ENCODE measurements at places on chromosomes 7 and 10.
A peak's percentile ranks its signal among the peaks of the same experiment; 100 is the strongest.

- DNase-seq, result no peak
These were observed 87.9 kb downstream of the DPY19L1 start for GRCh38 chr7:34949361-34949760.

DNA sequence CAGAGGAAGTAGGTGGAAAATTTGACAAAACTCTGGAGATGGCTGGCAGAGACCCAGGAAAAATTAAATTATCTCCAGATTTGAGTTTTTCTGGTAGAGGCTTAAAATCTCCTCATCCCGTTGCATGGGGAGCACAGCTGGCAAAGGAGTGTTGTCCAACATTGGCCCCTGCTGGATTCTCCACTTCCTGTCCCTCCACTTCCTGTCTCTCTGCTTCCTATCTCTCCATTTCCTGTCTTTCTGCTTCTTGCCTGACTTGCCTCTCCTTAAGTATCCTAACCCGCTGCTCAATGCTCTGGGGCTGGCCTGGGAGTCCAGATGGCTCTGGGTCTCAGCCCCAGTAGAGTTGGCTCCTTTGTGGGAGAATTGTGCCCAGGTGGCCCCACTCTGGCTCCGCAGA lies 65.8 kb upstream of the EMX2 start:
- no peak for DNase-seq

DNA sequence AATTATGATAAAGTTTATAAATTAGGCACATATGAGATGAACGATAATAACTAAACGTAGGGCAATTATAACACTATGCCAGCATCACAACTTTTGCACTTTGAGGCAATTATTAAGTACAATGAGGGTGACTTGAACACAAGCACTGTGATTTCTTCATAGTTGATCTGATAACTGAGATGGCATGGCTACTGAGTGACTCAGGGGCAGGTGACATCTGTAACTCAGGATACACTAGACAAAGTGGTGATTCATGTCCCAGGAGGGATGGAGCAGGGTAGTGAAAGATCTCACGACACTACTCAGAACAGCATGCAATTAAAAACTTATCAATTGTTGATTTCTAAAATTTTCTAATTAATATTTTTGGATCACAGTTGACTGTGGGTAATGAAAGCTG lies 98.3 kb upstream of the ARHGAP21 start:
- no peak for DNase-seq

DNA sequence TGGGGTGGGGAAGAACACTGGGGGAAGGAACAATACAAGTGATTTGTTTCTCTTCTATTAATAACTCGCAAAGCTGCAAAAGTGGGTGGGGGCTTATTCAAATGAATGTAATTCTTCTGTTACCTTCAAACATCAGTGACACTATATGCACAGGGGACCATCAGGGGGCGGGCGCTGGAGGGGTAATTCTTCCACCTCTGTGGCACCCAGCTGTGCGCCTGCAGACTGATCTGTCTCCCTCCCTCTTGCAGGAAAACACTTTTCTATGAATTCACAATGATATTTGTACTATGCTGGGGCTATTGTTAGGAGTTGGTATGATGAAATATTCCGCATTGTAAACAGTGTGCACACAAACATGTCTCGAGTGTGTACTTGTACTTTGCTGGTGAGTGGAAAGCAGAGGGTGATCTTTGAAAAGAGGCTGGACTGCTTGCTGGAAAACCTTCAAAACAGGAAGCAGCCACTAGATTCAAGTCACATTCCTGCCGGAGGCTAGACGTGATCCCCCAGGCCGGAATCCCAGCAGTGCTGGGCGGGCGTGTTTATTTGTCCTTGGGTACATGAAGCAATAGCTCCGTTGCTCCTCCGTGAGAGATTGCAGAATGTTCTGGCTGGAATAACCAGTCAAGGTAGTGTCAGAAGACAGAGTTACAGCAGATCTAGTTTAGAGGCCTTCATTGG lies 15.8 kb upstream of the BNIP3 start:
- DNase-seq, result no peak

GRCh38 chr7:136874393-136875032 lies 6.1 kb downstream of the CHRM2 start:
- DNase-seq, result no peak

DNA sequence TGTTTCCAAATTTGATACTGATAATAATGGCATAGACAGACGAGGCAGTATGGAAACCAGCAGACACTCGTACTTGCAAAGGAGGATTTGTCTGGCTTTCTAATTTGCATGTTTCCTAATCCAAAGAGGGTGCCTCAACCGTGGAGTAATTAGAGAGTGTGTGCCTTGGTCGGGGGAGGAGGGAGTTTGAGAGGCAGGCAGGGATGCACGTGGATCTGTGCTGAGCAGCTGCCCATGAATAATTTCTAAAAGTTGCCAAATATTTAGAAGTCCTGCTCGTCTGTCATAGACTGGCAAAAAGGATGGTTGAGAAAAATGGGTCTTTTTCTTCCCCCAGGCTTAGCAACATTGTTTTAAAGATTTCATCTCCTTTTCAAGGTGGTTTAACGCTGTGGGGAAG lies 69.4 kb downstream of the PTPRE start:
- no peak for DNase-seq

GRCh38 chr7:100077205-100077604 lies 4.3 kb downstream of the ZNF3 start:
- DNase-seq, result no peak

- DNase-seq, result no peak
These were observed 495.8 kb downstream of the MDFIC start for GRCh38 chr7:115417662-115418061.

GRCh38 chr10:33820531-33820930 lies 486.1 kb upstream of the NRP1 start:
- no peak for DNase-seq

GRCh38 chr7:89593125-89593524 lies 561.1 kb upstream of the STEAP1 start:
- no peak for DNase-seq

DNA sequence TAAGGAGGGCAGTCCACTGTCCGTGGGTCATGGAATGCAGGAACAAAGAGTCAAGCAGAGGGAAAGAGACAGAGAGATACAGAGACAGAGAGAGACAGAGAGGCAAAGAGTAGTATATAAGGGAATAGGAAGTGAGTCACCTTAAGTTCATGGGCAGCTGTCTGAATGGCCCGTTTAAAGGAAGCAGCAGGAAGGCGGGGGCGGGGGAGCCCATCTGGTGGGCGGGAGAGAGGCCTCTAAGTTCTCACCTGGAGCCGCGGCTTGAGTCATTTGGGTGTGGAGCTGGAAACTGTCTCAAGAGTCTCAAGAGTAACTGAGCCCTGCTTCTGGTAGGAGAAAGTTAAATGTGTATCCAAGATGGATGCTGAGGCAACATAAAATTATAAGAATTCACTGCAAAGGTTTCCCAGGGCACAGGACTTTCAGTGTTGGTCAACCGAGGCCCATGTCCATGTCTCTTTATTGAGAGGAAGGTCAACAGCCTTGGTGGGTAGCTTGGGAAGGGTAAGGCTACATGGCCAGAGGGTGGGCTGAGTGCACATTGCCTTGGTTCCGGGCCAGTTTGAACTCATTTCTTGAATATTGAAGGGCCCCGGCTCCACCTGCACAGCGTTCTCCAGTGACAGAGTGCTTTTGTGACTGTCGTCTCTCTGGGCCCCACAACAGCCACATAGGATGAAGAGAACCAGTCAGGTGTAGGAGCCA lies 85.5 kb upstream of the CACUL1 start:
- no peak for DNase-seq

DNA sequence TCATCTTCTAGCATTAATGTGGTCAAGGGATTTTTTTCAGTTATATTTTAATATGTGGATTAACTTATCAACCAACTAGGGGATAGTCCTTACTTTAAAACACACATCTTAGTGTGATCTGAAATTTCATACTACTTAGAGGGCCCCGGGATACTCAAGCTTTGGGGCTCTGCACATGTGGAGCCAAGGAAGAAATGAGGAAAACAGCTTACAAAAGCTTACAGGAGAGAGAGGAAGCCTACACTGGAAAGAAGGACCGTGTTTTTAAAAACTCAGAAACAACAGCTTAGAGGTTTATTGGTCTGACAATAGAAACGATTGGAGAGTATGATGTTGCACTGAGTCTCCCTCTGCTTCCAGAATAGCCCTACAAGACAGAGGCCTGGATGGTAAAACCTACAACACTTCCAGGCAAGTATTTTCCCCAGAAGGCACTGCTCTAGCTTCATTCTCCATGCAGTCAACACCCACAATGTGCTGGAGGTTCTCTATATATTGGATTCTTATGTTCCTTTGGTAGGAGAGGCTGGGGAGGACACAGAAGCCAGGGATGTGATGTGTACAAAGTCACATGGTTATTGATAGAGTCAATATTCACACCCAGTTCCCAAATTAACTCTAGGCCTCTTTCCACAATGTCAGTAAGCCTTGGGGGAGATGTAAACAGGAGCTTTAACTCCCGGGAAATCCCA lies 47.3 kb downstream of the JCAD start:
- no peak for DNase-seq

DNA sequence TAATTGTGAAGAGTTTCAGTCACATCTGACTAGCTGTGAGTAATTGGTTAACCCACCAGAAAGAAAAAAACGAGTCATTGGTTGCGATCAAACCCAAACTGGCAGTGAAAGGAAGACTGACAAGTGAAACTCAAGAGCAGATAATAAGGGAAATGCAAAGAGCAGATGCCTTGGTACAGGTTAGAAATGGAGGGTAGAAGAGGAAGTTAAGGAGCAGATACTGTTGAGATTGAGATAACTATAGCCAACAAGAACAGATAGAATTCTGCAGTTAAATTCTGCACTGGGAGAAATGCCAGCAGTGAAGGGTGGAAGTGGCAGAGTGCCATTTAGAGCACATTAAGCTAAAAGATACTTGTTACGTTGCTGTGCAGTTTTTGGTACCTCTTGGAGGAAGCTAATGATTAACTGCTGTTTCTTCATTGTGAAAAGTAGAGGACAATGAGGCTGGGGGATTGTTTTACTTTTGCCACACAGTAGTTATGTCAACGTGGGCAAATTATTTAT lies 65.8 kb downstream of the CDK13 start:
- DNase-seq, result no peak

GRCh38 chr10:84398696-84399095 lies 70.3 kb downstream of the CCSER2 start:
- no peak for DNase-seq

DNA sequence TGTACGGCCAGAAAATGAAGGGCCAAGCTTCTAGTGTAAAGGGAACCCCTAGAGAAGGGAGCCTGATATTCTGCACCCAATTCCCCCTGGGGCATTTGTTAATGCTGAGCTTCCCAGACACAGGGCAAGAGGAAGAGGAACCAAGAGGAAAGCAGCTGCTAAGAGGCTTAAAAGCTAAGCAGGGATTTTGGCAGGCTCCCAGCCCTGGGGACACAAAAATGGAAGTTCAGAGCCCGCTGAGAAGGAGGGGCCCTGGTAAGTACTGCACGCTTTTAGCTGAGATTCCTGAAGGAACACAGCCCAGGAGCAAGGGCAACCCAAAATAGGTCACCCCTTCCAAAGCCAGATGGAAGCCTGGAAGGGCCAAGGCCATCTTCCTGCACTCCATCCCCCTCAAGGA lies 387.3 kb upstream of the MGMT start:
- DNase-seq, result no peak

DNA sequence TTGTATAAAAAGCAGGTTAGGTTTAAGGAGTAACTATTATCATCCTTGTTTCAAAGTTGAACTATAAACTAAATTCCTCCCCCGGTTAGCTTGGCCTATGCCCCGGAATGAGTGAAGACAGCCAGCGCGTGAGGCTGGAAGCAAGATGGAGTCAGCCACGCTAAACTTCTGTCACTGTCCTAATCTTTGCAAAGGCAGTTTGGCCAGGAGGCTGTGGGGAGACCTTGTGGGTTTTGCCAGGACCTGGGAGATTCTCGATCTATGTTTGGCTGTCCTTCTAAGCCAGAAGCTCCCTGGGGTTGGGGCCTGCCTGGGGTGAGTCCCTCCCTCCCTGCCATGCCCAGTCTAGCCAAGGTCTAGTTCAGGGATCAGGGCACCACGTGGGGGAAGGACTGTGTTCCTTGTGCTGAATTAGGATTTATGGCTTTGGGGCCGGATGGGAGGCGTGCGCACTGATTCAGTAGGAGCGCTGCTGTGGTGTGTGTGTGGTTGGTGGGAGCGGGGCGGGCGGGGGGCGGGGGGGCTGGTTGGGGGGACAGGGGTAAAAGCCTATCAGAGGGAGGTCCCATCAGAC lies 871 bp upstream of the GTF2IRD1 start:
- DNase-seq, result peak; percentile 73

GRCh38 chr7:4851459-4852422 lies 10.1 kb downstream of the PAPOLB start:
- DNase-seq, result no peak

GRCh38 chr10:38007991-38008390 lies 2.5 kb upstream of the ZNF33A start:
- no peak for DNase-seq

GRCh38 chr7:8151161-8151725 lies 110.7 kb downstream of the ICA1 start:
- no peak for DNase-seq

DNA sequence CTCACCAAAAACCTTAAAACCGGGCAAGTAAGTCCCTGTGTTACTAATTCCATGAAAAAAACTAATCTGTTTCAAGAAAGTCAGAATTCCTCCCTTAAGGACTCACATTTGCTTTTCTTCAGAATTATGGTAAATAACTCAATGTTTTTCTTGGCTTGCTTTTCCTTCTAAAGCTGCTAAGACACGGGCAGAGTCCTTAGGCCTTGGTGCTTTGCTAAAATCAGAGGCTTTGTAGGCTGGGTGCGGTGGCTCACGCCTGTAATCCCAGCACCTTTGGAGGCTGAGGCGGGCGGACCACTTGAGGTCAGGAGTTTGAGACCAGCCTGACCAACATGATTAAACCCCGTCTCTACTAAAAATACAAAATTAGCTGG lies 32.0 kb downstream of the GNA12 start:
- no peak for DNase-seq

- DNase-seq, result no peak
These were observed 44.5 kb upstream of the STMP1 start for GRCh38 chr7:135617781-135618180.

DNA sequence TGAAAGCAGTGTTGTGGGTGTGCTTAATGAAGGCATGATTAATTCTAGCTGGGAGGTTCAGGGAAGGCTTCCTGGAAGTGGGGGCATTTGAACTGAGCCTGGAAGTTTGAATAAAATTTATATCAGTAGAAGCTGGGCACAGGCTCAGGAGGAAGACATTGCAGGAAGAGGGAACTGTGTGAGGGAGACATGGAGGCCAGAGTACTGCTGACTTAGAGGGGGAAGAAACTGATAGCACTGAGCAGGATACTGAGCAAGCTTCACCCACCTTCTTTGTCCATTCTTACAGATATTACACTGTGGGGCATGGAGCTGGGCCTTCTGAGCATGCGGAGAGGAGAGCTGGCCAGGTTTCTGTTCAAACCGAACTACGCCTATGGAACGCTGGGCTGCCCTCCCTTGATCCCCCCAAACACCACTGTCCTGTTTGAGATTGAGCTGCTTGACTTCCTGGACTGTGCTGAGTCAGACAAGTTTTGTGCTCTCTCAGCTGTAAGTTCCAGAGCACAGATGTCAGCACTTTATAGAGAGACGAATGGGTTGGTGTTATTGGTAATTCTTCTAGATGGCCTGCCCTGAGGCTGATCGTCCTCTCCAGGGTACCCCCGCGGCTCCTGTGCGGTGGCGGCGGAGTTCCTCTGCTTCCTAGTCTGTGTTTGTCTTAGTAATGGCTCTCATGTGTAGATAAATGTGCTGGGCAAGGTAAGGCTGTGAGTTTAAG lies 2.1 kb downstream of the FKBP6 start:
- no peak for DNase-seq

Data from right kidney (tissue), 9 donors.